ENCODE measurements at places on chromosomes 3 and 15. TPM values are rescaled to one million over a fixed set of nuclear protein-coding genes. Genes with fewer than 3 reads are reported as not detected.
A peak's percentile ranks its signal among the peaks of the same experiment; 100 is the strongest.

The ETV5 gene
- 1.2 TPM for total RNA-seq

The MTFMT gene
- total RNA-seq: 26.8 TPM

The SERPINI2 gene
- total RNA-seq: not detected

The KNG1 gene
- total RNA-seq: not detected

- DNase-seq: no peak
- H3K27ac ChIP-seq: no peak overlapping the region
- no peaks in the 10 kb centered on the region for H3K4me1 ChIP-seq
- no peak overlapping the region for H3K4me3 ChIP-seq
These were observed 145.4 kb downstream of the CHL1 start for GRCh38 chr3:341998-342397.

DNA sequence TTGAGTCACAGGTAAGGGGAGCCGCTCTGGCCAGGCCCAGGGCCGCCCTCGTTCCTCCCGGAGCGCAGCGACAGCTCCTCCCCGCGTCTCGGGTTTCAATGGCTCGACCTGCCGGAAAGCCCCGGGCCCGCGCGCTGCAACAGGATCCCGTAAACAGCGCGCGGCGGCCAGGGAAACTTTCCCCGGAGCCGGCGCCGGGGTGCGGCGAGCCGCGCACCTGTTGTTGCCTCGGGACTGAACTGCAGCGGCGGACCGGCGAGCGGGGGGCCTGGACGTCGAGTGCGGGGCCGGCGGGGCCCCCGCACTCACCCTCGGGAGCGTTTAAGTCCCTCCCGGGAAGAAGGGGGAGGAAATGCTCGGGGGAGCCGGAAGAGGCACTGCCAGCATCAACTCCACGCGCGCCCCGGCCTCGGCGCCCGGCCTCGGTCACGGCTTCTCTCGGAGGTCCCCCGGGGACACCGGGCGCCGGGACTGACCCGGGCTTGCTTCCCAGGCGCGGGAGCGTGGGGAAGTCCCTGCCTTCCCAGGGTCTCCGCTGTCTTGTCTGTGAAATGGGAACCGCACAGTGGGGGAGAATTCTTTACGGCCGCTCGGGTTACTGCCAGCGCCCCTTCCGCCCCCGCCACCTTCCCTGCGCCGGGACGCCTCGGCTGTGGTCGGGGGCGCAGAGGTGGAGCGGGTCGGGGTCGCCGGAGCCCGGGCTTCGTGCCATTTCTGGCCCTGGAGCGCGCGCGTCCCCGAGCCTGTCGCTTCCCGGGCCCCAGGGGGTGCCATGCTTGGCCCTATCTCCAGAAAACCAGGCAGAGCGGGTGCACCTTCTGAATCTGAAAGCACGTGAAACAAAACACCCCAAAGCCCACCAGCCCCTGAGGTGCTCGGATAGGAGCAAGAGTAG lies 7.5 kb upstream of the PGPEP1L start:
- H3K27ac ChIP-seq: no peak overlapping the region
- H3K27me3 ChIP-seq: peaks cover 28% of the 10 kb centered on the region
- H3K4me1 ChIP-seq: peaks cover 3% of the 10 kb centered on the region
- DNase-seq: peak; percentile 70
- peak overlapping the region; percentile 65 for H3K4me3 ChIP-seq

GRCh38 chr15:34726406-34727100 lies 28.2 kb downstream of the GJD2 start:
- no peak for DNase-seq
- no peaks in the 10 kb centered on the region for H3K36me3 ChIP-seq
- H3K4me3 ChIP-seq: no peak overlapping the region
- peaks cover 46% of the 10 kb centered on the region for H3K27me3 ChIP-seq
- H3K4me1 ChIP-seq: peaks cover 1% of the 10 kb centered on the region

GRCh38 chr15:100772892-100773520 lies 106.6 kb upstream of the ALDH1A3 start:
- no peak overlapping the region for H3K27ac ChIP-seq
- H3K4me1 ChIP-seq: no peaks in the 10 kb centered on the region
- DNase-seq: no peak
- no peaks in the 10 kb centered on the region for H3K27me3 ChIP-seq
- H3K36me3 ChIP-seq: no peaks in the 10 kb centered on the region
- no peak overlapping the region for H3K4me3 ChIP-seq

GRCh38 chr3:4504340-4505261 lies 11.5 kb downstream of the ITPR1 start:
- H3K4me3 ChIP-seq: peak overlapping the region; percentile 85
- DNase-seq: no peak
- H3K4me1 ChIP-seq: peaks cover 63% of the 10 kb centered on the region
- peaks cover 26% of the 10 kb centered on the region for H3K36me3 ChIP-seq
- H3K27me3 ChIP-seq: no peaks in the 10 kb centered on the region

GRCh38 chr3:76886761-76887500 lies 153.0 kb upstream of the ROBO2 start:
- no peak overlapping the region for H3K4me3 ChIP-seq
- H3K4me1 ChIP-seq: no peaks in the 10 kb centered on the region
- no peaks in the 10 kb centered on the region for H3K27me3 ChIP-seq
- DNase-seq: no peak

- DNase-seq: no peak
- H3K36me3 ChIP-seq: no peaks in the 10 kb centered on the region
- no peaks in the 10 kb centered on the region for H3K27me3 ChIP-seq
- H3K4me1 ChIP-seq: no peaks in the 10 kb centered on the region
- no peak overlapping the region for H3K4me3 ChIP-seq
These were observed 153.6 kb upstream of the CNTN3 start for GRCh38 chr3:74768010-74768409.

GRCh38 chr3:87771337-87772192 lies 287.2 kb downstream of the CGGBP1 start:
- H3K4me3 ChIP-seq: no peak overlapping the region
- H3K27ac ChIP-seq: no peak overlapping the region
- H3K36me3 ChIP-seq: no peaks in the 10 kb centered on the region
- DNase-seq: peak; percentile 29
- H3K27me3 ChIP-seq: peaks cover 6% of the 10 kb centered on the region

- no peaks in the 10 kb centered on the region for H3K4me1 ChIP-seq
- H3K4me3 ChIP-seq: no peak overlapping the region
These were observed 25.1 kb upstream of the ANKRD34C start for GRCh38 chr15:79257454-79257853.

GRCh38 chr3:165217739-165218138 lies 21.6 kb upstream of the SLITRK3 start:
- DNase-seq: no peak
- H3K36me3 ChIP-seq: no peaks in the 10 kb centered on the region
- H3K27ac ChIP-seq: no peak overlapping the region
- H3K4me1 ChIP-seq: no peaks in the 10 kb centered on the region
- no peaks in the 10 kb centered on the region for H3K27me3 ChIP-seq
- H3K4me3 ChIP-seq: no peak overlapping the region

DNA sequence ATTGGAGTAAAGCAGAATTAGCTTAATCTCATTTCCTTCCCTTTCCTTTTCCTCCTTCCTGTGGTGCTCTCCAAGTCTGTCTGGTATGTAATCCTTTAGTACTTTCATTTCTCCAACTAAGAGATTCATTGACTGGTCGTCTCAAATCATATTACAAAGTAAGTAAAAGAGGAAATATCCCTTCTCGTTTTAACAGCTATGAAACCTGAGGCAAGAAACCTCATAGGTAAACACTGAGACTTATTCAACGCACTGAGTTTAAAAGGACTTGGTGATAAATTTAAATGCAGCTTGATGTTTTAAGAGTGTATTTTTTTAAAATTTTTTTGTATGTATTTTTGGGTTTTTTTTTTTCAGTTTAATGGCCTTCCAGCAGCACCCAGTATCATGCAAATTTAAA lies 117.2 kb upstream of the LRRC3B start:
- no peaks in the 10 kb centered on the region for H3K36me3 ChIP-seq
- H3K27me3 ChIP-seq: no peaks in the 10 kb centered on the region
- no peak overlapping the region for H3K27ac ChIP-seq

DNA sequence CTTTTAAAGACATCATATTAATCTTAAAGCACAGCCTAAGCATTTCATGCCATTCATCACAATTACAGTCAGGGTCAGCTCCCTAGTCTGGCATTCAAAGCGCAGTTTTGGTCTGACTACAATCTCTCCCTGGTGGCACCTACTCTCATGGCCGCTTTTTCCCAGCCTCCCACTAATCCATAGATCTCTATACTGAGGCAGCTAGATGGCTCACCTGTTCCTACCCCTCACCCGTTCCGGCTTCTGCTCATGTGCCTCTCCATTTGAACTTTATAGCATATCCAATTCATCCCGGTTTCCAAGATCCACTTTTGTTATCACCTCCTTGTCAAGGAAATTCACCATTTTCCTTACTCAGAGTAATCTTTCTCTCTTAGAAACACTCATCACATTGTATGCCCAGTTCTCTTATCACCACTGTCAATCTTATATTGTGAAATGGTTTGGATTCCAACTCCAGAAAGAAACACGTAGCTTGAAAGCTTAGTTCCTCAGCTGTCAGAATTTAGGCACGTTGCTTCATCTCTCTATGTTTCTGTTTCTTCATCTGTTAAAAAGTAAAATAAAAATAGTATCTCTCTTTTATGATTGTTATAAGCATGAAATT lies 220.0 kb upstream of the UBE2E2 start:
- no peak overlapping the region for H3K27ac ChIP-seq
- no peak for DNase-seq
- H3K4me1 ChIP-seq: no peaks in the 10 kb centered on the region
- peaks cover 5% of the 10 kb centered on the region for H3K27me3 ChIP-seq
- H3K36me3 ChIP-seq: no peaks in the 10 kb centered on the region
